HFFc6 (cell line): ENCODE measurements at places on chromosomes 12 and 14. TPM values are rescaled to one million over a fixed set of nuclear protein-coding genes. Genes with fewer than 3 reads are reported as not detected.

Gene XRCC3
- total RNA-seq: 7.0 to 14.1 TPM (median 13.0 TPM) in 3 replicates

Gene TMTC1
- not detected in 3 replicates for total RNA-seq

Gene SLCO1B1
- total RNA-seq: not detected in 3 replicates

DNA sequence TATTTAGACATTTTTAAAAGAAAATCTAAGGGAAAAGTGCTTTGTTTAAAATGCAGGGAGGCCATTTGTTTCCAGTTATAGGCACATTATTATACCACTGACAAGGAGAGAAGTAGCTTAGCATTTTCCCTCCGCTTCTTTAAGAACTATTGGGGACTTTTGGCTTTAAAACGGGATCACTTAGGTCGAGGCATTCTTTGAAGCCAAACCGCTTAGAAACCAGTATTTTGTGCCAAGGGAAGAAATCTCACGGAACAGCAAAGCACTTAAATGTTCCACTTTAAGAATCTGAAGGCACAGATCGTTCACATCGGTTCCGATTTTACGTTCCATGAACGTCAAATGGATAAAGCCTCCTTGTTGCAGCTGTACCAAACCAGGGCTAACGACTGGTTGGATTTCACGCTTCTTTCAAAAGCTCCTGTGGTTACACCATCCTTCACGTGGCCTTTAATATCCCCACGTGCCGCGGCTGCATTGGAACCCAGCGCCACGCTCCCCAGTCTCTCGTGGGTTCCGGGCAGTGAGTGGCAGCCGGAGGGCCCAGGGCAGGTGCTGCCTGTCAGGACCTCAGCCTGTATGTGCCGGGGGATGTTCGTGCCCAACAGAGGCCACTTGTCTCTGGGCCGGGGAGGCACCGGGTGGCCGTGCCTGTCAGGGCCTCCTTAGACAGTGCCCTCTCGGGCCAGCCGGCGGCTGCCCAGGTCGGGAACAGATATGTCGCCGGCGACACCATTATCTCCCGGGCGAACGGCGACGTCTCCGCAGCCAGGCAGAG is 195.4 kb downstream of the KIF26A start:
- H3K4me1 ChIP-seq: no peaks in the 10 kb centered on the region
- 0 out of 2 replicates have a peak, but pooled peaks cover 3% of the 10 kb centered on the region for H3K36me3 ChIP-seq
- H3K4me3 ChIP-seq: no peak overlapping the region
- H3K27ac ChIP-seq: no peak overlapping the region
- H3K27me3 ChIP-seq: no peaks in the 10 kb centered on the region

- H3K4me3 ChIP-seq: no peak overlapping the region; the same call in 1 of the 2 replicates
- peak overlapping the region; percentile 86 for H3K27ac ChIP-seq
- DNase-seq: peak; percentile 38
- peaks cover 48% of the 10 kb centered on the region for H3K4me1 ChIP-seq
- peaks cover 5% of the 10 kb centered on the region; the same call in 1 of the 2 replicates for H3K27me3 ChIP-seq
- peaks cover 29% of the 10 kb centered on the region for H3K36me3 ChIP-seq
Observed at GRCh38 chr14:22980672-22981089, 1.7 kb downstream of the AJUBA start.

DNA sequence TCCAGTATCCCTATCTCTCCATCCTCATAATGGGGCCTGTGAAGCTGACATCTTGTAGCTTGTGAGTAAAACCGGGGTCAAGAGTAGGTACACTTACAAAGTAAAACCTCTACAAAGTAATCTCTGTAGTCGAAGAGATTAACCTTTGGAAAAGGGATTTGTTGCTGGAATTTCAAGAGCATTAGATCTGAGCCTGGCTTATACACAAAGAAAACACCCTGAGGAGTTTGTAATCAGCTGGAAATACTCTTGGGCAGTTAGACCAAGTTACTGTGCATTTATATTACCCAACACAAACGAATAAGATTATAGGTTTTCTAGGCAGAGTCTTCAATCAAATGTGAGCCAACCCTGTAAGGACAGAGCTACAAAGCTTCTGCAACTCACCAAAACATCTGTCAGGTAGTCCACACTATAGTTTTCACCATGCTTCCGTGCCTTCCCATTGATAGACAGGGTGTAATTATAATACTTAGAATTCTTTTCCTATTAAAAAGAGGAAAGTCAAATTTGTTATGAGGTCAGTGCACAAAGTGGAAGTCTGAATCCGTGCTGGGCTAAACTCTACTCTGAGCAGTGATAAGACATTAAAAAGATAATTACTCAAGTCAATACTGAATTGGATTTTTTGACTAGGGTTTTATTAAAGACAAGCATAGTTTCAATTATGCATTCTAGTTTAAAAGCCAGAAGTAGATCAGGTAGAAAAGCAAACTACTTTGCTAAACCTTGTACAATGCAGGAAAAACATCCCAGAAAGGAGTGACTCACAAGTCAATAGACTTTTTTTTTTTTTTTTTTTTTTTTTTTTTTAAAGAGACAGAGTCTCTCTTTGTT is 14.6 kb downstream of the GNS start:
- no peak for DNase-seq
- H3K27me3 ChIP-seq: no peaks in the 10 kb centered on the region
- peak overlapping the region; percentile 22; the same call in 1 of the 2 replicates for H3K27ac ChIP-seq

GRCh38 chr12:5614256-5614655 is 182.3 kb downstream of the NTF3 start:
- peaks cover 14% of the 10 kb centered on the region for H3K27me3 ChIP-seq
- no peak overlapping the region for H3K4me3 ChIP-seq
- H3K36me3 ChIP-seq: no peaks in the 10 kb centered on the region
- no peaks in the 10 kb centered on the region; the same call in 1 of the 2 replicates for H3K4me1 ChIP-seq
- no peak for DNase-seq
- H3K27ac ChIP-seq: no peak overlapping the region

- peak overlapping the region; percentile 99 for H3K27ac ChIP-seq
- DNase-seq: peak; percentile 67
- H3K4me1 ChIP-seq: peaks cover 39% of the 10 kb centered on the region
- peaks cover 8% of the 10 kb centered on the region; the same call in 1 of the 2 replicates for H3K27me3 ChIP-seq
- no peaks in the 10 kb centered on the region; the same call in 1 of the 2 replicates for H3K36me3 ChIP-seq
Observed at GRCh38 chr14:49769171-49769570, 1.2 kb downstream of the KLHDC2 start.
